NCI-H446 treated with DMSO at 0.1 percent for 48 hours (cell line): ENCODE measurements at places on chromosomes 7 and 10.

DNA sequence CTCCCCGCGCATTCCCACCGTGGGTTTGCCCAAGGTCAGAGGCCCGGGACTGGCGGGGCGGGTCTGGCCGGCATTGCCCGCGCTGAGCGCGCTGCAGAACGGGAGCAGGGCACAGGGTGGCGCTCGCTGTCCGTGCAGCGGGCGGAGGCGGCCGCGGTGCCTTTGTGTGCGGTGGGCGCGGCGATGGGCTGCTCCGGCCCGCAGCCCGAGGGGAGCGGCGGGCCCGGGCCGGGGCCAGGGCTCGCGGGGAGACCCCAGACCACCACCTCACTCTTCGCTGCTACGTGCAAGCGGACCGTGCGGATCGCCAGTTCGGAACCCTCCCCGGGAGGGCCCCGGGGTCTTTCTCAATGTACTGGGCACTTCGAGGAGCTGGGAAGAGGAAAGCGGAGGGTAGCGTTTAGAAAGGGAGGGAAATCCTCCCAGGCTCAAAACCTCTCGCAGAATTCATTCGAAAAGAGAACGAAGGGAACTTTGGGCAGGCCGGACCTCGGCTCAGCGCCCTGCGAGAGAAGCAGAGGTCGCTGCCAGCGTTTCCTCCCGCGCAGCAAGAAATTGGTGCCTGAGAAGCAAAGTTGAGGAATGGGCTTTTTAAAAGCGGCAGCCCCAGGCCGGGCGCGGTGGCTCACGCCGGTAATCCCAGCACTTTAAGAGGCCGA lies 8.5 kb downstream of the SP8 start:
- DNase-seq = no peak

DNA sequence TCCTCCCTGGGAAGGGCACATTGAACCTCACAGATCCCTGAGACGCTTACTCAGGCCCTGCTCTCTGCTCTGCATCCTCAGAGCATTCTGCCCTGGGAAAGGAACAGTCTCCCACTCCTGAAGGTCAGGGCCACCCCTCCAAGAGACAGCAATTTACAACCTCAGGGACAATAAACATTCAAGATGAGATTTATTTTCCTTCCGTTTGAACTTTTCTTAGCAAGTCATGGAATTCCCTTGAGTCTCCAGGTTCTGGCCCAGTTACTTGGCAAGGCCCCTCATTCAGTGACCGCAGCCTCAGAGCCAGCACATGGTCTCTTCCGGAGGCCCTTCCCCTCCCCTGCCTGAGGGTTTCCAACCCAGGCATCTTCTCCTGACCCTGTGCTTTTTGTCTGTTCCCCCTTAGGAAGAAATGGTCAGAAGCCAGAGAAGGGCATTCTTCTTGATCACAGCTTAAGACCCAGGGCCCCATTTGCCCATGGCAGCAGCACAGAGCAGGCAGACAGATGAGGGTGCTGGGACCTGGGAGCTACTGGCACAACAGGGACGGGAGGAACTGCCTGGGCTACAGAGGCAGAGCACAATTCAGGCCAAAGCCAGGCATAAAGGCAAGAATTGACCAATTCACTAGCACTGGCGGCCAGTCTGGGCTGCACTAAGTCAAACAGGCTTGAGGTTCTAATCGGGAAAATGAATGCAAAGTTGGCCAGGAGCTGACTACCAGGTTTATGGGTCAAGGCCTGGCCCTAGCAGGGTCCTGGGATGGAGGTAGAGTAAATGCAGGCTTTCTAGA lies 56.7 kb downstream of the VSTM4 start:
- DNase-seq = no peak

- DNase-seq = no peak
Observed at GRCh38 chr7:72343991-72344390, 68.1 kb downstream of the CALN1 start.

GRCh38 chr10:61621605-61622051 lies 41.1 kb upstream of the CABCOCO1 start:
- DNase-seq = peak; percentile 71

DNA sequence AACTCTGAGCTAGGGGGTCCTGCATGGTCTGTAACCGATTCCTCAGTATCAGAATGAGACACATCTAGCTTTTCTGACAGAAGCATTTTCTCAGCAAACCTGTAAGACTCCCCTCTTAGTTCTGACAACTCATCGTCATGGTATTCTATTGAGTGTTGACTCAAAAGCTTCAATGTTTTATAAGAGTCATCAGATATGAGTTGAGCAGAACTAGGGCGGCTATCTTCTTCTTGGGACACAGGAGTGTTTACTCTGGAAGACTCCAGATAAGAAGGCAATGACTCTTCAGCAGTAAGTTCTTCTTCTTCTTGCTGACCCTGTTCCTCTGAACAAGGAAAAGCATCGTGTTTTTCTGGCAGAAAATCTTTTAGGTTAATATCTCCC lies 167.0 kb upstream of the CCDC6 start:
- DNase-seq = no peak

DNA sequence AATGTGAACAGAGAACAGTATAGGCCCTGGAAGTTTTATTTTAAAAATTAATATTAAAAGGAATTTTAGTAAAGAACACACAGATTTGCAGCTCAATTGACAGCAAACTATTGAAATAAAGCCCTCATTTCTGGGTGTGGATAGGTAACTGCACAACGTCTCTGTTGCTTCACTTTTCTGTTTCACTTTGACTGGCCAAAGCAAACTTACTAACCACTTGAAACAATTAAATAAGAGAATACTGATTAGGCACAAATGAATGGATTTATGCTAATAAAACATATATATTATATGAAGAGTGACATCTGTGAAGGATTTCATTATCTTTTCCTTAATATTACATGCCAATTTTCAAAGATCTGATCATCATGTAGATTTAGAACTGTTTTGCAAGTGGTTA lies 11.9 kb downstream of the ZNF804B start:
- DNase-seq = no peak

GRCh38 chr10:100146875-100147650 lies 38.8 kb downstream of the ERLIN1 start:
- no peak for DNase-seq

- DNase-seq = no peak
Observed at GRCh38 chr7:128437426-128438332, 18.0 kb upstream of the HILPDA start.

GRCh38 chr10:88896994-88897853 lies 17.2 kb downstream of the STAMBPL1 start:
- DNase-seq = no peak

- DNase-seq = no peak
Observed at GRCh38 chr10:31774299-31774900, 154.2 kb downstream of the ARHGAP12 start.

- peak; percentile 40 for DNase-seq
Observed at GRCh38 chr7:11613292-11613930, 218.6 kb downstream of the THSD7A start.

GRCh38 chr10:34434119-34434594 lies 380.9 kb downstream of the PARD3 start:
- DNase-seq = no peak

GRCh38 chr10:104406715-104407650 lies 53.4 kb downstream of the CFAP58 start:
- peak; percentile 24 for DNase-seq

DNA sequence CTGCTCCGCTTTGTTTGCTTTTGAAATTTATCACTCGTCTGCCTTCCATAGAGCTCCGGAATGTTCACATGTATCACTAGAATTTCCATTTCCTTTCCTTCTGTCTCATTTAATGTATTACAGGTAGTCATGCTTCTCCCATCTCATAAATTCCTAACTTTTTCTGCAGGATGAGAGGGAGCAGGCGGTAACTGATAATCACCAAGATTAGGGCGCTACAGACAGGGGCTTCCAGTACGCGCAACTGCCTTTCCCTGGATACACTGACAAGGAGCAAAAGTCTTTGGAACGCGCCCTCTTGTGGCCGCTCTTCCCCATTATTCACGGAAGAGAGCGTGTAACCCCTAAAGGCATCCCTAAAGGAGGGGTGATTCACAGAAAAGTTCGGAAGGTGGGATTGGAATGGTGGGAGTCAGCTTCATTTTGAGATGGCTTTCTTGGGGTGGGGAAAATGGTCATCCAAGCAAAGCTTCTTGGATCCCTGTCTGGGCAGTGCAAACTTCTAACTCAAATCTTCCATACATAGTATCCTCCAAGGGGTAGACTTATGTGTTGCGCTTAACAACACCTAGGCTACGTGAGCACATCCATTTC lies 6.5 kb downstream of the INHBA start:
- DNase-seq = no peak

- no peak for DNase-seq
Observed at GRCh38 chr7:27836536-27836935, 96.6 kb downstream of the TAX1BP1 start.

DNA sequence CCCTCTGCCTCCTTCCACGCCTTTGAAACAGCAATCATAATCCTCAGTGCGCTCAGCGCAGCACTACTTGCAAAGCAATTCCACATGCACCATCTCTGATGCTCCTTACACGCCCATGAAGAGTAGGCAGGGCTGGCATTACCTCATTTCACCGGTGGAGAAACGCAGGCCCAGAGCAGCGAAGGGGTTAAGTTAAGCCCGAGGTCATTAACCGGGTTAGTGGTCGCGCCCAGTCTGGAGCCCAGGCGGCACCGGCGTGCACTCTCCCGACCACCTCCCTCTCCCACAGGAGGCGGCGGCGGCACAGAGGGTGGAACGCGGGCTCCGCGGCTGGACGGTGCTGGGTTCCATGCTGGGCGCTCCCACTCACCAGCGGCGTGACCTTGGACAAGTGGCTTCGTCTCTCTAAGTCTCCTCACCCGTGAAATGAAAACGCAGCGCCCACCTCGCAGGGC lies 515 bp downstream of the FASTK start:
- DNase-seq = no peak

- DNase-seq = no peak
Observed at GRCh38 chr10:89100680-89101079, 106.4 kb downstream of the CH25H start.

DNA sequence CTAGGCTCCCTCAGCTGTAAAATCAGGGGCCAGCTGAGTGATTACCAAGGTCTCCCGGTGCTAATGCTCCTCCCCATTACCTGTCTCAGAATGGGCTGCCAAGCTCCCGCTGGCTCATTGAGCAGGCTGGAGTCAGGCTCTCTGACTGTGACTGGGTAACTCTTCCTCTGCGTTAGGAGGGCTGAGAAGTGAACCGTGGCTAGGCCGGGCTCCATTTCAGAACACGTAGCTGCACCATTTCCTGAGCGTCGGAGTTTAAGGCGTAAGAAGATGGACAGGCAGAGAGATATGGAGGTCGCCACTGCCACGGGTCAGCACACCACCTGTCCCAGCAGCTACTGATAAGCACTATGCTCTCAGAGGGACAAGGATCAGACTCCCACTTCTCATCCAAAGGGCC lies 250.3 kb downstream of the TCERG1L start:
- DNase-seq = no peak

DNA sequence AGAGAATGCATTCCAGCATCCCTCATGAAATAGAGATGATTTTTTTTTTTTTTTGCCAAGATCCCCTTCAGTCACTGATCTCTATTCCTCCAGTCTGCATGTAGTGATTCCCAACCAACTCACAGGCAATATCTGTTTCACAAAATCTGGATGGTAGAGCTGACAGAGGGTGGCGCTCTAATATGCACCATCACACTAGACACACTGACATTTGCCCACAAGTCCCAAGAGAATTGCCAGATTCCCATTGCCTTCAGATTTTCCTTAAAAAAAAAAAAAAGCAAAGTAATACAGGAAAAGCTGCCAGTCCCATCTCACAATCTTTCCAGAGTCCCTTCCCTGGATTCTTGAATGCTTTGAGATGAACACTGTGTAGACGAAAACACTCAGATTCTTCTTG lies 301.0 kb downstream of the SORCS1 start:
- DNase-seq = no peak

GRCh38 chr10:117053482-117053881 lies 48.5 kb upstream of the SHTN1 start:
- DNase-seq = no peak

DNA sequence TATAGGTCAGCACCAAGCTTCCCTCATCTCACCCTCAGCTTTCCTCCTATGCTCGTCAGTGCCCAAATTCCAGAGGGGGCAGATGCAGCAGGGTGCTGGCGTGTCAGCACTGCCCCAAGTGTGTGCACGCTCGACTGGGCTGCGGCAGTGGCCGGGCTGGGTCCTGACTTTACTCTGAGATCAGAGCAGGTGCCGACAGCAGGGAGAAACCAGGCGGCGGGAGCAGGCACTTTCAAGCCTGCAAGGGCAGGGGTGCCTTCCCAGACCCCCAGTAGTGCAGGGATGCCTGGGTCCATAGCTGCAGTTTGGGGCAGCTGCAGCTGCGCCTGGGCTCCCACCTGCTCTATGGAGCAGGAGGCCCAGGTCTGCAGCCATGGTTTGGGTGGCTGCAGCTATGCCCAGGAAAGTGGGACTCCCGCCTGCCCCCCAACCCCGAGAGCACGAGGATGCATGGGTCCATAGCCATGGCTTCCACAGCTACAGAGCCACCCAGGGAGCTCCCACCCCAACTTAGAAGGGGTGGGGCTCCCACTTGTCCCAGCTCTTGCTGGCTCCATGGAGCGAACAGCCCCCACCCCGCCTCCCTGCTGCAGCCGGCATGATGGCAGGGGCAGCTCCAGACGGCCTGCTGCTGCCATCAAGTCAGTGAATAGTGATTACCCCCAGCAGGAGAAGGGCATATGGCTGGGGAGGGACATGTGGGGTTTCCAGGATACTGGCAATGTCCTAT lies 199.2 kb upstream of the KMT2E start:
- DNase-seq = no peak

GRCh38 chr7:36565792-36566356 lies 158.4 kb downstream of the AOAH start:
- no peak for DNase-seq

GRCh38 chr10:72292223-72292691 lies 18.5 kb downstream of the DDIT4 start:
- DNase-seq = no peak

DNA sequence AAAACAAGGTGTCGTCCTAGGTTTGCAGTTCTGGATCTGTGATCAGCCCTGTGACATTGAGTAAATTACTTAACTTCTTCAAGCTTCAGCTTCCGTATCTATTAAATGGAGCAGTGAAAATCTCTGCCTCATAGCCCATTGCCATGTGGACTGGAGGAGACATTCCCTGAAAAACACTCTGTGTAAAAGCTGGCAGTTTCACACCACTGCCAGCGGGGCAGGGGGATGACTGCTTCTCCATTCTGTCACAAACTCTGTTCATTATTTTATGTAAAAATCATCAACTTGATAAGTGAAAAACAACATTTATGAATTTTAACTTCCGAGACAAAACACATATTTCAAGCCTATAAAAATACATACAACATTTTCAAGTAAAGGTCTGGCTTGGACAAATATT lies 234.7 kb downstream of the BMPER start:
- DNase-seq = no peak

DNA sequence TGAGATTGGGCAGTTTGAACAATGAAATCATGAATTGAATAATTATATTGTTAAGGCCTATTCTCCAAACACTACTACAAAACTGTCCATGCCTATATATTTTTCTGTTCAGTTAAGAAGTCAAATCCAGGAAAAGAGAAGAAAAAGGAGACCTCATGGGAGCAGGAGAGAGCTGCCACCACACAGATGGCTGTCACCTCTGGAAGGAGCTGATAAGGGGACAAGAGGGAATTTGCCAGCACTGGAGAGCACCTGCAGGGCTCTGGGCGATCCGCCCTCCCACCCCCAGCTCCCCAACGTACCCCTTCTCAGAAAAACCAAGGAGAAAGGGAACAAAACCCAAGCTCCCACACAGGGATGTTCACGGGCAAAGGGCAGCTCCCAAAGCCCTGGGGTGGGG lies 227.8 kb downstream of the TNS3 start:
- DNase-seq = no peak

GRCh38 chr7:33821970-33822369 lies 83.4 kb upstream of the BMPER start:
- no peak for DNase-seq

- no peak for DNase-seq
Observed at GRCh38 chr10:15764892-15765454, 45.3 kb upstream of the ITGA8 start.

GRCh38 chr7:139431010-139431409 lies 52.5 kb downstream of the KLRG2 start:
- no peak for DNase-seq
